H1 (cell line): ENCODE measurements at places on chromosomes 1 and 21.

DNA sequence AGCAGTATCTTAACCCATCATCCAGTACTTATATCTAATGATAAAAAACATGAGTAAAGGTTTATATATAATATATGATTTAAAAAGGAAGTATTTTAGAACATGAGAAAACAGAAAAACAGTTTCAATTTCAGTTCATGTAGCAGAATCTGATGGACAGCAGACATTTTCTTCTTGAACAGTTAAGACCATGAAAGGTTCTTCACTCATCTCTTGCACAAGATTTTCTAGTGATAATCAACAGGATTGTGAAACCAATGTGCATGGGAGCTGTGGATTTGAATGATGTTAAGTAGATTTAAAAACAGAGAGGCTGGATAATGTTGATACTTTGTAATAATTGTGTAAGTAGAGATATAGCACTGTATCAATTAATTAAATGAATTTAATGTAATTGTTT, 1297.6 kb downstream of the BRINP3 start:
- no peak for DNase-seq

GRCh38 chr1:13535227-13535626, 21.4 kb upstream of the LRRC38 start:
- no peak for DNase-seq

- DNase-seq = no peak
Measured at GRCh38 chr1:34250342-34250741, 73.6 kb downstream of the C1orf94 start.

DNA sequence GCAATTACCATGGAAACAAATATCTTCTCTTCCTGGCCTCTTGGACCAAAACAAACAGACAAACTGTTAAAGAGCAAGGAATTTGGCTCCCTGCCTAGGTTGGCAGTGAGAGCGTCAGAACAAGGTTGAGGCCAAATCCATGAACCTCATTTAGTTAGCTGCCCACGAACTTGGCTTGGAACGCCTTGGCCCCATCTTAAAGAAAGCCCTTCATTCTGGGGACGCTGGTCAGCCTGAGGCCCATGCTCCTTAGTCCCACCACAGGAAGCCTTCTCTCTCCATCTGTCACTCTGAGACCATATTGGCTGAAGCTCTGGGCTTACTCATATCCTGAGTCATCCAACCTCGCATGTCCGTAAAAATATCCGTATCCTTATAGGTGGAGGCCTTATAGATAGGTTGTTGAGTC, 62.4 kb upstream of the DIRAS3 start:
- peak; percentile 1 for DNase-seq

- DNase-seq = no peak
Measured at GRCh38 chr1:10196976-10197375, 13.4 kb upstream of the KIF1B start.

GRCh38 chr1:107439567-107439966, 298.7 kb downstream of the NTNG1 start:
- no peak for DNase-seq

- DNase-seq = peak; percentile 5
Measured at GRCh38 chr1:38891753-38892152, 10.4 kb upstream of the GJA9 start.

DNA sequence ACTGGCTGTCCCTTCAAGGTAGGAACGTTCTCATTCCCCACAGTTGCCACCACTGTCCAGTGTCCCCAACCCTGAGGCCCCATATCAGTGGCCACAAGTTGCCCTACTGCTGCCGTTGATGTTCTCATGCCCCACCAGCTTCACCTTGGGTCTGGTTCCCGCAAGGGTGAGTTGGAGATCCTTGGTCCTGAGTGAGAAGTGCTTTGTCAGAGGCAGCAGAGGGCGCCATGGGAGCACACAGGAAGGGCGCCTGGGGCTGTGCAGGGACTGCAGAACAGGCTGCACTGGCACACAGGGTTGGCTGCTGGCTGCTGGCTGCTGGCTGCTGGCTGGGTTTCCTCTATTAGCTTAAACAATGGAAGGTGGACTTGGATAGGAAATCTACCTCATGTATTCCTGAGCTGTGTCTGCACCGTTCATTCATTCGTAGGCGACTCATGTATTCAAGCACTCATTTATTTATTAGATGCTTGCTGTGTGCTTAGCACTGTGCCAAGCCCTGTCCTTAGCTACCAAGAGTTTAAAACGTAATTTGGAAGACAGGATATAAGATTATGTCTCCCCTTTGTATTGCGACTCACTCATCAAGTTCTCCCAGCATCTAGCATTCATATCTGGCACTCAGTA, 2.1 kb upstream of the S100A9 start:
- DNase-seq = peak; percentile 67

DNA sequence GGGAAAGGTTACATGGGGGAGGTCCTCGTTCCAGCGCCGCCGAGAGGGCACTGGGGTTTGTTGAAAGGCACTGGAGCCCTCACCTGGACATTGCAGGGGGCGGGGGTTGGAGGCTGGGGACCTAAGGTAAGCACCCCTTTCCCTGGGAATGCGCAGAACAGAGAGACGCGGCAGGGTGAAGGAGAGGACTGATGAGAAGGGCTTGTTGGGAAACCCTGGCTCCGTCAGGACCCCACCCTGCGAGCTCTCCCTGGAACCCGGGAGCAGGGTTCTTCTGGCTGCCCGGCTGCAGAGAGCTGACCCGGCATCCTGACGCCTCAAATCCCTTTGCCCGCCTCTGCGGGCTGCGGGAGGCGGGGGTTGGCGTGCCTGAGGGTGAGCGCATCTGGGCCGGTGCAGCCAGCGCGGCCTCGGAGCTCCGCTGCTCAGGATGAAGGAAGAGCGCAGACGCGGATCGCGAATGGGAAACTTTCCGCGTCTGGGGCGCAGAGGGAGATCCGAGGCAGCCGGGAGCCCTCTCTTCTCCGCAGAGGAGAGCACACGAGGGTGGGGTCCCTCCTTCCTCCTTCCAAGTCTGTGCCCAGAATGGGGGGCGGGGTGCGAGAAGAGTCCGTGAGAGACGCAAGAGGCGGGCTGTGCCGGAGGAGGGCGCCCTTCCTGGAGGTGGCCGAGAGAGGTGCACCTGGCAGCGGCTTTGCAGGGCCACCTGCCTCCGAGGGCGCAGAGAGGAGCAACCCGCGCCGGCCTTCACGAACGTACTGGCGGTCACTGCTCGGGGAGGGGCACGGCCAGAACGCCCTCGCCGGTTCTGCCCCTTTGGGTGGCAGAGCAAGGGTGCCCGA, 2.4 kb downstream of the IGSF21 start:
- peak; percentile 50 for DNase-seq

DNA sequence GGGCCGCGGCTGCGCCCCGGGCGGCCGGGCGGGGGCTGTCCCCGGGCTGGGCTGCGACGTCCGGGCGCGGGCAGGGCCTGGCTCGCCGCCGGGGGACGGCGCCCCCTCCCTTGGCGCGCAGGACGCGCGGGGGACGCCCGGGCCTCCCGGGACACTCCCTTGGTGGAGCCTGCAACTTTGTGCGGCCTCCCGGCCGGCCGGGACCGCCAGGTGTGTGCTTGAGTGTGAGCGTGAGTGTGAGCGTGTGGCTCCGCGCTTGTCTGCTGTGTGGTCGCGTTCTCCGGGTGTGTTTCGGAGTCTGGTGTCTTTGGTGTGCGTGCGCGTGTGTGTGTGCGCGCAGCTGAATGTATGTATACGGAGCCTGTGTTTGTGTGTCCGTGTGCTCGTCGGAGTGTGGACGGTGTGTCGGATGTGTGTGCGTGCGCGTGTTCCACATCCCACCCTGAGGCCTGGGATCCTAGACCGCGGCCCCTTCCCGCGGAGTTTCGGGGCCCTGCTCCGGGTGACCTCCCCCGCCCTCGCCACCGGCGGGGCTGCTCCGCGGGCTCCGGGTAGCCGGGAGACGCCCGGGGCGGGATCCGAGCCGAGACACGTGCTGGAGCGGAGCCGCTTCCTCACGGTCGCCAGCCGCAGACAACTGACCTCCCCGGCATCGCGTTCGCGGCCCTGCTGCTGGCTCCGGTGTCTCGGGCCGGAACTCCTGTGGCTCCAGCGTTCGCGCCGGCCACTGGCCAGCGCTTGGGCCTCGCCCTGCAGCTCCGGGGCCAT, 1.7 kb downstream of the PTPRU start:
- peak; percentile 72 for DNase-seq

- DNase-seq = no peak
Measured at GRCh38 chr1:60436186-60436585, 362.6 kb upstream of the C1orf87 start.

DNA sequence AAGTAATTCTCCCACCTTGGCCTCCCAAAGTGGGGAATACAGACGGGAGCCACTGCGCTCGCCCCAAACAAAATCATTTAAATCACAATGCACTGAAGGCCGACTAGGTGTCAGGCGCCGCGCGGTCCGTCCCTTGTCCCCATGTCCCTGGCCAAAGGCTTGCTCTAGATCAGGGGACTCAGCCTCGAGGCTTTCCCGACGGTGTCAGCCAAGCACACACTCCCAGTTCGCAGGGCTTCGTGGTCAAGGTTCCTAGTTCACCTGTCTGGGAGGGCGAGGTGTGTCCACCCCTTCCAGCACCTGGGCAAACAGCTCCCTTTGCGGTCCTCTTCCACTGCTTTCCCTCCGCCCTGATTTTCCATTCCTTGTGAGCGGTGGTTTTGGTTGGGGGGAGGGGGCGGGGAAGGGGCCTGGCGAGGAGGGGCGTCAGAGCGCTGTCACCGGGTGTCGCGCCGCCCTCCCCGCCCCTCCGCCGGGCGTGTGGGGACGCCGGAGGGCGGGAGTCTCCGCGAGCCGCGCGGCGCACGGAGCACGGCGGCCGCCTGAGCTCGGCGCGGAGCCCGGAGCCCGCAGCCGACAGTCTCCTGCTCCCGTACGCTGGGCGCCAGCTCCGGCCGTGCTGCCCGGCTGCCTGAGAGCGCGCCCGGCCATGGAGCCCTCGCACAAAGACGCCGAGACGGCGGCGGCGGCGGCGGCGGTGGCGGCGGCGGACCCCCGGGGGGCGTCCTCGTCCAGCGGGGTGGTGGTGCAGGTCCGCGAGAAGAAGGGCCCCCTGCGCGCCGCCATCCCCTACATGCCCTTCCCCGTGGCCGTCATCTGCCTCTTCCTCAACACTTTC, at the start of gene STUM:
TSS of gene STUM (plus strand) at position 509 of the 838 bp plus-strand sequence. CDS start at position 650, 141 bp downstream.
- DNase-seq = peak; percentile 74

DNA sequence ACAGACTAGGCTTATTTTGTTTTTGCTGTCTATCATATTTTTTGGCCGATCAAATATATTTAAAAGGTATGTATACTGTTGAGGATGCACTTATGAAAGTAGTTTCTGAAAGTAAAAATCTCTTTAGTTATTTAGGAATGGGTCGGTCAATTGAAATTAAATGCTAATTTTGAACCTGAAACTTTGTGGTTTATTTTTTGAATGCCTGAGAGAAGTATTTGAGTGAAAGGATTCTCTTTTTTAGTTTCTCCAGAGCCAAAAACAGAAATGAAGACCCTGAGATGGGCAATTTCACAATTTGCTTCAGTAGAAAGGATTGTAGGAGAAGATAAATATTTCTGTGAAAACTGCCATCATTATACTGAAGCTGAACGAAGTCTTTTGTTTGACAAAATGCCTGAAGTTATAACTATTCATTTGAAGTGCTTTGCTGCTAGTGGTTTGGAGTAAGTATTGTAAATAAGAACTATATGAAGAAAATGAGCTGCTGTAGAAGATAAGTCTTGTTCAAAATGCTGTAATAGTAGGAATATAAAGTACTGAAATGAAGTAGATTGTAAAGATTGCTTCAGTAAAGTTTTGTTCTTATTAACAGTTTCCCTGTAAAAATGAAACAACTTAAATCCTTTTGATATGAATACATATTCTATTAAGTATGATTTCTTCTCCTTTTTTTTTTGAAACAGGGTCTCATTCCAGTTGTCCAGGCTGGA, 11.5 kb downstream of the USP1 start:
- no peak for DNase-seq

- DNase-seq = no peak
Measured at GRCh38 chr1:3113047-3113740, 44.2 kb downstream of the PRDM16 start.

- DNase-seq = no peak
Measured at GRCh38 chr1:210377731-210378333, 49.1 kb downstream of the HHAT start.

DNA sequence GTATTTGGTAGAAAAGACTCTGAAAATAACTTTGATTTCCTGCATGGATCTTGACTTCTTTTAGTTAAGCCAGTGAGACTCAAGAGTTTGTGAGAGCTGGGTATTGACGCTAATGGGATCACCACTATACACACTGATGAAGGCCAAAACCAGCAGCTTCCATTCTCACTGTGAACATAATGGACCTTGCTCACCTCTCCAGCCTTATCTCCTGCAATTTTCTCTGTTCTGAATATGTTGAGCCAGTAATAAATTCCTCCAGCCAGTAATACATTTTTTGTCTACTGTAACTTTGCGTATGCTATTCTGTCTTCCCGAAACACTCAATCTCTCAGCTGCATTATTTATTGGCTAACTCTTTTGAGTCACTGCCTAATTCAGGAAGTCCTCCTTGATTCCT, 111.6 kb upstream of the PPP2R5A start:
- no peak for DNase-seq

GRCh38 chr1:26811708-26812107, 14.8 kb upstream of the ZDHHC18 start:
- DNase-seq = no peak

DNA sequence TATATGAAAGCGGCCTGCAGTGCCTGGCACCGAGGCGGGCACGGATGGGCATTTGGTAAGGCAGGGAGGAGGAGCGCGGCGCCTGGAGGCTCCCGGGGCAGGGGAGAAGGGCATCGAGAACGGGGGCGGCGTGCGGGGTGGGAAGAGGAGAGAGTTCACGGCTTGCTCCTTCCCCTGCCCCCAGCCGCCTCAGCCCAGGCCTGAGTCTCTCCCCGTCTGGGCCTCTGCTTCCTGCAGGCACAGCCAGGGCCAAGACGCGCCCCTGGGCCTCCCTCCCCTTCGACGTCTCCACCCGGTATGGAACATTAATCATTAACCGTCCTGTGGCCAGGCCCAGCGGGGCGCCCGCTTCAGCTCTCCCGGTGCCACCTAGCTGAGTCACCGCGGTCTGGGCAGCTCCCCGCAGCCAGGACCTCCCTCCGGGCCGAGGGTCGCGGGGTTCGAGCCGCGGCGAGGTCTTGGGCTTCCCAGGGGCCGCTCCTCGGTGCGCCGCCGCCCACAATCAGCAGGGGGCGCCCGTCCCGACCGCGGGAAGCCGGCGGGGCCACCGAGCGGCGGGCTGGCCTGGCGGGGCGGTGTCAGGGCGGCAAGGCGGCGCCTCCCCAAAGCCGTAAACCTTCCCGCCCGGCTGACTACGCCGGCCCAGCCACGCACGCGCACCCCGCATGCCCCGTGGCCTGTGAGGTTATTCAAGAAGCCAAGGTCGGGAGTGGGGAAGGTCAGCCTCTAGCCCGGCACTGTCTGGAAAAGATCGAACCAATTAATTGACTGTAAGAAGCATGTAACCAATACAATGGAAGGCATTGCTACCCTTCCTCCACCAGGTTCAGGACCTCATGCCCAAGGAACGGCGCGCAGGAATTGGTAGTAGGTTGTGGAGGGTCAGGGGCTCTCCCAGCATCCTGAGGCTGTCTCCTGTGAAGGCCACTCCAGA, 23.4 kb upstream of the RD3 start:
- DNase-seq = peak; percentile 91
